ENCODE measurements at places on chromosomes 2 and 18.

- no peak for DNase-seq
Measured at GRCh38 chr2:106054880-106055655, 139.0 kb downstream of the UXS1 start.

DNA sequence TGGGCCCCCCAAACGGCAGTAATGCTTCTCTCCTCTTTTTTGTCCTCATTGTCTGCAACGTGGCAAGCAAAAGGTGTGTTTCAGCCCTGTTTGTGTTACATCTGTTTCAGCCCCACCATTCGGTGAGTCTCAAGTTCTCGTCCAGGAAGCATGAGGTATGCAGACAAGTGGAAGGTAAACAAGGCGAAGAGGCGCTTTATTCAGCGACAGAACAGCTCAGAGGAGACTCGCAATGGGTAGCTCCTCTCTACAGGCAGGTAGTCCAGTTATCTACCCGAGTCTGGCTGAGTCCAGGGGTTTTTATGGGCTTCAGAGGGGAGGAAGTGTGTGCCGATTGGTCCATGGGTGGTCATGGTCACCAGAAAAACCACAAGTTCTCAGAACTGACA is 733.4 kb upstream of the CDH7 start:
- no peak for DNase-seq

GRCh38 chr2:85448461-85449213 is 30.1 kb downstream of the SH2D6 start:
- DNase-seq: no peak

GRCh38 chr18:22102953-22103646 is 66.3 kb upstream of the GATA6 start:
- DNase-seq: no peak

GRCh38 chr2:207176247-207176646 is 10.5 kb upstream of the KLF7 start:
- DNase-seq: no peak

GRCh38 chr2:99618579-99619097 is 128.8 kb upstream of the REV1 start:
- no peak for DNase-seq

DNA sequence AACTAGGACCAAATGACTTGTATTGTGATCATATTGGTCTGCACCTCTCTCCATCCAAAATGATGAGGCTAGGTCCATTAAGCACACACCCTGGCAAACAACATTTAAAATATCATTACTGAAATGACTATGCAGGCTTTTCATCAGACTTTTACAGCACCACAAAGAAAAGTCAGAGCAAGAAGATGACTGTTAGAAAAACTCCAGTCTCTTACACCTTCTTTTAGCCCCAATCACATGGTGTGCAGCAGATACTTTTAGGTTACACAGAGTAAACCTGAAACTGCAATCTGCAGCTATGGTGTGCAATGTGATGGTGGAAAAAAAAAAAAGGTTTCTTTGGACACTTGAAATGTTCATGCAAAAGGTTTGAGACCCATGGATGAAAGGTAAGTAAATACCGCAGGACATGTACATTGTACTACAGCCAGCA is 5.4 kb upstream of the POLI start:
- DNase-seq: no peak

GRCh38 chr18:21386523-21387240 is 144.7 kb downstream of the GREB1L start:
- no peak for DNase-seq

DNA sequence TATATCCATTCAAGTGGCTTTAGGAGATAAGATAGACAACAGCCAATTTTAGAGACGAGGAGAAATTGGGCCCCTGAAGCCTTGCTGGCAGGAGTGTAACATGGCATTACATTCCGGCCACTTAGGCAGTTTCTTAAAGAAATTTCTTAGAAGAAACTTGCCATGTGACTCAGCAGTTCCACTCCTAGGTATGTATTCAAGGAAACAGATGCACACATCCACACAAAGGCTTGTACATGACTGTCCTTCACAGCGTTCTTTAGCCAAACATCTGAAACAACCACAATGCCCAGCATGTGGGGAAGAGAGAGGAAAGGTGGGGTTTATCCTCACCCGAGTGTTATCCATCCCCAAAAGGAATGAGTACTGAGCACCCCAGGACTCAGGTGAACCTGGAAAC is 107.1 kb downstream of the NFATC1 start:
- no peak for DNase-seq

DNA sequence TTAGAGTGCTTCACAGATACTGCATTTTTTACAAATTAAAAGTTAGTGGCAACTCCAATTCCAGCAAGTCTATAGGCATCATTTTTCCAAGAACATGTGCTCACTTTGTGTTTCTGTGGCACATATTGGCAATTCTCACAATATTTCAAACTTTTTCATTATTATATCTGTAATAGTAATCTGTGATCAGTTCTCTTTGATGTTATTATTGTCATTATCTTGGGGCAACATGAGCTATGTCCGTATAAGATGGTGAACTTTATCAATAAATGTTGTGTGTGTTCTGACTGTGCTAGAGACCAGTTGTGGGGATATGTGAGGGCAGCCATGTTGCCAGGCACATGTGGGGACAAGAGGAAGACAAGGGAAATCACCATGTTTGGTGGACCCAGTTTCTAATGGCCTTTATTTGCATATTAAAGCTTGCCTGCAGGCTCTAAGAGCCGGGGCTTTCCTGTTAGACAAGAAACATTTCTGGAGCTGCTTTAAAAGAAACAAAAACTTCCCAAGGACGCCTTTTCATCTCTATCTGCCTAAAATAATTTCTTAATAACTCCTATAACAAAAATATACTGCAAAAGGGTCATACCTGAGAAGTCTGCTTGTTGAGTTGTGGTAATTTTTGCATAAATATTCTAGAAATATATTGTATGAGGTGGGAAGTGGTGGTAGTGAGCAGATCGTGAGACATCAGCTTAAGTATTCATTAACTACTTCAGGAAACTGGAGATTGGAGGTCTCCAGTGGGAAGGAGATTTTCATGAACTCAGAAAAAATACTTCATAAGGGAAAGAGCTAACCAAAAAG is 37.2 kb downstream of the KYNU start:
- DNase-seq: no peak

DNA sequence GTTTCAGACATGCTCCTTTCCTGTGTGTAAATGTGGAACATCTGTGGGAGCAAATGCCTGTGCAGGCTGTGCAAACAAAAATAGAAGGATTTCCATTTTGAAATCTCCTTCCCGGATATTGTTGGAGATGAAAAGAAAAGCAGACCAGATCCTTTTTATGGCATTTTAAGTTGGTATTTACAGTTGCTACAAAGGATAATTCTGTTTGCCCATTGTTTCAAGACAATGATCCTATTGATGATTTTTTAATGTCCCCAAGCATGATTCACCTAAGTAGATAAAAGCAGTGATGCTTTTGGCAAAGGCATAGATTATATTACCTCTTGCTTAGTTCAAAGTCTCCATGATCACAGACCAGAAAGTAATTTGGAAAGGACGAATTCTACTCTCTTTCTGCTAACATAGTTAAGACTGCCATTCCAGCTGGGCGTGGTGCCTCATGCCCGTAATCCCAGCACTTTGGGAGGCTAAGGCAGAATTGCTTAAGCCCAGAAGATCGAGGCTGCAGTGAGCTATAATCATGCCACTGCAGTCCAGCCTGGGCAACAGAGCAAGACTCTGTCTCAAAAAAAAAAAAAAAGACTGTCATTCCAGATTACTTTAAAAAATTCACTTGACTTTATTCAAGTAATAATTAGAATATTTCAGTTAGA is 209.6 kb upstream of the SLC39A10 start:
- DNase-seq: no peak

GRCh38 chr18:9617006-9617542 is 2.7 kb upstream of the PPP4R1 start:
- DNase-seq: no peak

DNA sequence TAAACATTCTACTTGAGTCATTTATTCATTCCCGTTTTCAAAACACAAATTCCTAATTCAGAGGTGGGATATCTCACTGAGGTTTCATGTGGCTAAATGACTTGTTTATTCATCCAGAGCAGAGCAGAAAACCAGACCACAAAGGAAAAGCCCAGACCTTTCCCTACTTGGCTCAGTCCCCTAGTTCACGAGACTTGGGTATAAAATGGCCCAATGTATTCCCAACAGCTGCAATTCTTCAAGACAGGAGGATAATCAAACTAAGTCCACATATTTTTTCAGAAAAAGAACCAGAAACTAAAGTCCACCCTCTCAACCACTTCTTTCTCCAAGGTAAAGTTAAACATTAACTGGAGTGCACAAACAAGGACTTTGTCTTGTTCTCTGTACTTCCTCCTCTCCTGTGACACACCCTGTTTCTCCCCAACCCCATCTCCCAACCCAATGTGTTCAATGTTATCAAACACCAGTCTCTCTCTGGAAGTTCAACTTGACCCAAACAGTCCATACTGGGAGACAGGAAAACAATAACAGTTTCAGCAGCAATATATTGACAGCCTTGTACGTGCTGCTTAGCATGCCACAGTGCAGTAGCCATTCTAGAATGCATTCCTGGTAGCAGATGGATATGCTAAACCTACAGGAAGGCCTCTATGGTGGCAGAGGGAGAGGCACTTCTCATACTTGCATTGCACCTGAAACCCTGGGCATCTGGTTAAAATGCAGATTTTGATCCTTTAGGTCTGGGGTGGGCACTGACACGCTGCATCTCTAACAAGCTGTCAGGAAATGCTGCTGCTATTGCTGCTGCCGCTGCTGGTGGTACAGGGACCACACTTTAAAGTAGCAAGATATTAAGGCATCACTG is 110.7 kb downstream of the INO80D start:
- DNase-seq: no peak

DNA sequence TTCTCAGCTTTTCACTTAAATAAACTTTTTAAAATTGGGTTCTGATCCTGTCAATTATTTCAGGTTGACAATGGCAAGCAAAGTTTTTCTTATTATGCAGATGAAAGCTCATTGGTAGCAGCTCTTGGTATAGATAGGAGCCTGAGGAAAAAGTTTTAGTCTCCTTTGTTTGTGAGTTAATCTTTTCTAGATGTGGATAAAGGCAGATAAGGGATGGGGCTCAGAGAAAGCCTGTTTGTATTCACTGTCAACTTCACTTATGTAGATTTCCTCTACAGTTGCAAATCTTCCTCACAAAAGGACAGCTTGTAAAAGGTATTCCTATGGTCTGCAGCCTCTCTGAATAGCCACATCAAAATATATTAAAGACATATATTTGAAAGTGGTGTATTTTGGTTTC is 224.5 kb upstream of the SPOPL start:
- DNase-seq: no peak

GRCh38 chr2:49950646-49951045 is 796.3 kb upstream of the FSHR start:
- DNase-seq: no peak

- DNase-seq: no peak
Measured at GRCh38 chr2:146209842-146210275, 1635.0 kb upstream of the ACVR2A start.

GRCh38 chr18:43277164-43277600 is at the start of gene SYT4:
SYT4 (minus strand) TSS chr18:43277490; CDS start chr18:43277281, 209 bp downstream.
- no peak for DNase-seq

- no peak for DNase-seq
Measured at GRCh38 chr2:136131484-136131960, 13.6 kb upstream of the CXCR4 start.

DNA sequence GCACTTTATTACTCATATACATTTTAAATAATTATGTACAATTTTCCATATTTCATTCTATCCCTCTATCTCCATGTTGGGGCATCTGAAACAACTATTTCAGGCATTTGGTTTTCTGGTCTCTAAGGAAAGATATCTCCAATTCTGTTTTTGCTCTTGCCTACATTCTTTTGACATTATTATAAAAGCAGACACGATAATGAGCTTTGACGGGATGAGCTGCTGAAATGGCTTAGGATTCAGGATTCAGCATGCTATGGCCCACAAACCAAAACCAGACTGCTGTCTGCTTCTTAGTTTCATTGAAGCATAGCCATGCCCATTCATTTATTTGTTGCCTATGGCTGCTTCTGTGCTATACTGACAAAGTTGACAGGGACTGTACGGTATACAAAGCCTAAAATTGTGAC is 42.7 kb upstream of the GLS start:
- DNase-seq: peak; percentile 60

GRCh38 chr2:5781679-5782078 is 89.5 kb downstream of the SOX11 start:
- DNase-seq: no peak

DNA sequence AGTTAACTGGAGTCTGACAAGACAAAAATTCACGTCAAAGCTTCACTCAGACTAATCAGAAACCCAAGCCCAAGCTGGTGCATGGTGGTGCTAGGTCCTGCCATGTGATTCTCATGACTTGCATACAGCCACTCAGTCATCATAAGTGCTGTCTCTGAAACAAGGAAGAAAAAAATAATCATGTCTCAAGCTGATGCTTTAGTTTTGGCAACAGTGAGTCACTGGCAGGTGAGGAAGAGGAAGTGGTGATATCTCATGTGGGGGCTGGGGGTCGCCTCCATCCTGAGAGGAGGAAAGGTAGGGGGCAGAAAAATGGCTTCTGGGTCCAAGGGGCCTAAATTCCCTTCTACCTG is 136.3 kb downstream of the TMEM163 start:
- no peak for DNase-seq

DNA sequence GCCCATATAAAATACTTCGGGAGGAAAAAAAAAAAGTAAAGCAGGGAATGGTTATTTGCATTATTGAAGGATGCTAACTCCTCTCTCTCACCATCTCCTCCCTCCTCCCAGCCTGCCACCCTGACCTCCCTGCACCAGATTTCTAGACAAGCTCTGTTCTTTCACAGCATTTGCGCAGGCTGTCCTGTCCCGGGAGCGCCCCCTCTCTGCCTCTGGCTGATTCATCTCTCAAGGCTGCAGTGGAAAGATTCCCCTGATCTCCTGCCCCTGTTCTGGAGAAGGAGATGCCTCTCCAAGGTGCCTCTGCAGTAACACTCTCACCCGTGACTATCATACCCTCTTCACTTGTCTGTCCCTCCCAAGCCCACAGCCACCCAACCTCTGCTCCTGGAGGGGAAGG is 38.5 kb downstream of the COL4A4 start:
- DNase-seq: no peak

DNA sequence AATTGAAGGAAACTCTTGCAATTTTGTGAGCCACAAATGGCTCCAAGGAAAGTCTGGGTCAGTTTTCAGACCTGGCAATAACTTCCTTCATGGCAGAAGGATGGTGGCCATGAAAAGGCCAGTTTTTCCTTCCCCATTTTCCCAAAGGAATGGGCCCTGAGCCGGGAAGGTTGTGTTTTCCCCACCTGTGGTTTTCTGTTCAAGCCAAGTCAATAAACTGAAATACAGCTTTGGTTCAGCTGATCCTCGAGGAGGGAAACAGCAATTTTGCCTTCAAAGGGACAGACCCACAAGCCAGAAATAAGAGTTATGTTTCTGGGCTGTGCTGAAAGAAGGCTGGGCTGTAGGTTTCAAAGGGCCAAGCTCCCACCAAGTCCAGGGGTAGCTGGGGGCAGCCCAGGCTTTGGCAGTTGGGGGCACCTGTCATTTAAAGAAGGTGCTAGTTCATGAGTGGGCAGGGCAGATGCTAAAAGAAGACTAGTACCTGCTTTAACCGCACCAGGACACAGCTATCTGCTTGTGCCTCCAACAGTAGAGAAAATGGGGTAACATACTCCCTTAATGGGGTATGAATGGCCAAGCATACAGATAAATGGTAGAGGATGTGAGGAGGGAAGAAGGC is 97.0 kb downstream of the TTC32 start:
- no peak for DNase-seq

GRCh38 chr2:35462226-35462998 is 893.2 kb upstream of the CRIM1 start:
- peak; percentile 33 for DNase-seq
